Activated naive CD8-positive, alpha-beta T cell treated with anti-CD3 and anti-CD28 coated beads, Interleukin-2, amount 10 ng/mL, durations not matched to agents 7 days and 5 days (primary cell): ENCODE measurements at places on chromosomes 13 and 19. TPM values are rescaled to one million over a fixed set of nuclear protein-coding genes. Genes with fewer than 3 reads are reported as not detected.

- no peaks in the 10 kb centered on the region for H3K36me3 ChIP-seq
- no peak overlapping the region for H3K4me3 ChIP-seq
- no peak overlapping the region for H3K27ac ChIP-seq
- no peaks in the 10 kb centered on the region for H3K4me1 ChIP-seq
- H3K27me3 ChIP-seq = no peaks in the 10 kb centered on the region
Observed at GRCh38 chr13:61188057-61188456, 227.6 kb downstream of the PCDH20 start.

GRCh38 chr19:30670562-30671366 is 298.6 kb downstream of the ZNF536 start:
- H3K36me3 ChIP-seq = no peaks in the 10 kb centered on the region
- H3K4me3 ChIP-seq = no peak overlapping the region
- peaks cover 2% of the 10 kb centered on the region for H3K27me3 ChIP-seq
- H3K4me1 ChIP-seq = no peaks in the 10 kb centered on the region
- no peak for DNase-seq
- no peak overlapping the region for H3K27ac ChIP-seq

DNA sequence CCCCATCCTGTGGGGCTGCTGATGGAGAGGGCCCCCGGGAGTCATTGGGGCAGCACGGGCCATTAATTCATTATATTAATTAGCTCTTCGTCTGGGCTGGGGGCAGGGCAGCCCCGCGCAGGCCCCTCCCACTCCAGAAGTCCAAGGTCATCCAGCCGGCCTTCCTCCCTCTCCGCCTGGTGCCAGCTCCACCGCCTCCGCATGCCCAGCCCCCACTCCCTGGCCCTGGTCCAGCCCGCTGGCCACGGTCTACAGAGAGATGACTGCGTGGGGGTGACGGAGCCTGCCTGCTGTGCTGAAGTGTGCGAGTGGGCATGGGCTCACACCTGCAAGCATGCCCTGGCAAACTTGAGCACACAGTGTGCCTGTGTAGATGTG is 8.8 kb downstream of the IGLON5 start:
- no peak overlapping the region for H3K27ac ChIP-seq
- DNase-seq = no peak
- H3K4me1 ChIP-seq = peaks cover 1% of the 10 kb centered on the region
- H3K27me3 ChIP-seq = peaks cover 23% of the 10 kb centered on the region

GRCh38 chr13:37715606-37716015 is 117.0 kb upstream of the POSTN start:
- H3K4me1 ChIP-seq = no peaks in the 10 kb centered on the region
- H3K36me3 ChIP-seq = no peaks in the 10 kb centered on the region
- no peak overlapping the region for H3K27ac ChIP-seq
- no peaks in the 10 kb centered on the region for H3K27me3 ChIP-seq

Gene CEACAM7
- total RNA-seq = not detected

Gene ICAM5
- 0.62 TPM for total RNA-seq

Gene NANOS3
- 2.3 TPM for total RNA-seq
